Stimulated activated CD4-positive, alpha-beta T cell treated with anti-CD3 and anti-CD28 coated beads, Interleukin-12 subunit alpha, Interleukin-12 subunit beta, amount 100 ng/mL, for 4 hours (primary cell): ENCODE measurements at places on chromosomes 5 and 9.

DNA sequence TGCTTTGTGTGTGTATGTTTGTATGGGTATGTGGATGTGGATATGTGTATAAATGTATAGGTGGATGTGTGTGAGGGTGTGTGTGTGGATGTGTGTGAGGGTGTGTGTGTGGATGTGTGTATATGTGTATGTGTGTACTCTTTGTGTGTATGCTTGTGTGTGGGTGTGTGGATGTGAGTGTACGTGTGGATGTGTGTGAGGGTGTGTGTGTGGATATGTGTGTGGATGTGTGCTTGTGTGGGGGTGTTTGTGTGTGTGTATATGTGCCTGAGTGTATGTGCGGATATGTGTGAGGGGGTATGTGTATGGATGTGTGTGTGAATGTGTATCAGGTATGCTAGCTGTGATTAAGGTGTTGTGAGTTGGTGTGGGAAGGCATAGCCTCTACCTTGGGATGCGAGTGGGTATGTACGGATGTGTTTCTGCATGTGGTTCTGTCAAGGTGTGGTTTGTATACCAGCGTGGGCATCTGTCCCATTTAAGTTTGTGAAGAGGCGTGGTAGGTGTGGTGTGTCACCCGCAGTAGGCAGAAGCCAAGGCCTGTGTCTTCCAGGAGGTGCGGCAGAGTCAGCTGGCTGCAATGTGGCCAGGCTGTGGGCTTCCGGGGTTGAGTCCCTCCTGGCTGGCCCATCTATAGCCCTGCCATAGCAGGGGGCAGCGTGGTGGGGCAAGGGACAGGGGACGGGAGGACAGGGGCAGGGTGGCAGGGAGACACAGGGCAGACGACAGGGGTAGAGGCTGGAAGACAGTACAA, 155.8 kb downstream of the DAB2IP start:
- DNase-seq: no peak

DNA sequence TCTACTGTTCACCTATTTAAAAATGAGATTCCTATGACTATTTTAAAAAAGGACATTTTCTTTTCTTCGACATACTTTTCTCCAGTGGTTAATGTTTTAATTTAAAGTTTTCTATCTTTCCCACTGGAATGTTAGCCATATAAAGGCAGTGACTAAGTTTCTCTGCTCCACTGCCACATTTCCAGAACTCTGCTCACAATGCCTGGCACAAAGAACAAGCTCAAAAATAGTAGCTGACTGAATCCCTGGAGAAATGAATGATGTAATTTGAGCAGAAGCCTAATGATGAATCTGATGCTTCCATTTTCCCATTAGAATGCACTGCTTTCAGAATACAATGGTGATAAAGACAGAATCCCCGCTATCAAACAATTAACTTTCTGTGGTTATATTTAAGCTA, 817.8 kb downstream of the MTRR start:
- no peak for DNase-seq

GRCh38 chr9:37405764-37406380, 16.6 kb upstream of the GRHPR start:
- no peak for DNase-seq

DNA sequence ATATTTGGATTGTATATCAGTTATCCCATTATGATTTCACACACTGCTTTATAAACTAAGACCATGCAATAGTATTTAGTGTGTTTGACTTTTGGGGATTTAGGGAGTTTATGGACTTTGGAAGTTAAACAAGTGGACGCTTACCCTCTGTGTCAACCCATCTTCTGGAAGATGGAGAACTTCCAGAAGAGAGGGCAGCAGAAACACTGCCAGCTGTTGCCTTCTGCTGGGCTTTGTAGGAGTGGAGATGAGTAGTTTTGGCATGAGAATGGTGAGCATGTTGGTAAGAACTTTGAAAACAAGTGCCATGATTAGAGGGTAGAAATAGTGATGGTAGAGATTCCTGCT, 2.2 kb downstream of the DNAJC25 start:
- no peak for DNase-seq

DNA sequence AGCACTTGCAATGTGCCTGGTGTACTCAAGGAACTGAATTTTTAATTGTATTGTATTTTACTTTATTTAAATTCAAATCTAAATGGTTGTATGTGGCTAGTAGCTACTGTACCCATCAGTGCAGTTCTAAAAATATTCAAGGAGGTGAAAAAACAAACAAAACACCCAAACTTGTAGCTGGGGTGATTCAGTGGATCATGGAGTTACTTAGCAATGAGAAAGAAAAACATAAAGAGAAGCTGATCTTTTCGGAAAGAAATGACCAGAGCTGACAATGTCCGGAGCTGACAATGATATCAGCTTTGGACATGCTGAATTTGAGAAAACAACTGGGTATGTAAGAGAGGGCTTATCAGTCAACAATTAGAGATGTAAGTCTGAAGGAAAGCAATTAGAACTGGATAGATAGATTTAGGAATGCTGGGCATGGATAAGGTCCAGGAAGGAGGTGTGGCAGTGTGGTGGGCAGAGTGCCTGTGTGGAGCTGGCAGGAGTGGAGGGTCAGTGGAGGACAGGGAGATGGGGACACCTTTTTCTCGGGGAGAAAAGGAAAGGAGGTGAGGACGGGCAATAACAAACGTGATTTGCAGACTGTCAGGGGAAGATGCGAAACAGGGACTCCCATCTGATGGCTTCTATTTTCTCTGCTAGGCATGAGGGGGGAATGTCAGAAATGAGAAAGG, 113.2 kb downstream of the DCP2 start:
- no peak for DNase-seq

DNA sequence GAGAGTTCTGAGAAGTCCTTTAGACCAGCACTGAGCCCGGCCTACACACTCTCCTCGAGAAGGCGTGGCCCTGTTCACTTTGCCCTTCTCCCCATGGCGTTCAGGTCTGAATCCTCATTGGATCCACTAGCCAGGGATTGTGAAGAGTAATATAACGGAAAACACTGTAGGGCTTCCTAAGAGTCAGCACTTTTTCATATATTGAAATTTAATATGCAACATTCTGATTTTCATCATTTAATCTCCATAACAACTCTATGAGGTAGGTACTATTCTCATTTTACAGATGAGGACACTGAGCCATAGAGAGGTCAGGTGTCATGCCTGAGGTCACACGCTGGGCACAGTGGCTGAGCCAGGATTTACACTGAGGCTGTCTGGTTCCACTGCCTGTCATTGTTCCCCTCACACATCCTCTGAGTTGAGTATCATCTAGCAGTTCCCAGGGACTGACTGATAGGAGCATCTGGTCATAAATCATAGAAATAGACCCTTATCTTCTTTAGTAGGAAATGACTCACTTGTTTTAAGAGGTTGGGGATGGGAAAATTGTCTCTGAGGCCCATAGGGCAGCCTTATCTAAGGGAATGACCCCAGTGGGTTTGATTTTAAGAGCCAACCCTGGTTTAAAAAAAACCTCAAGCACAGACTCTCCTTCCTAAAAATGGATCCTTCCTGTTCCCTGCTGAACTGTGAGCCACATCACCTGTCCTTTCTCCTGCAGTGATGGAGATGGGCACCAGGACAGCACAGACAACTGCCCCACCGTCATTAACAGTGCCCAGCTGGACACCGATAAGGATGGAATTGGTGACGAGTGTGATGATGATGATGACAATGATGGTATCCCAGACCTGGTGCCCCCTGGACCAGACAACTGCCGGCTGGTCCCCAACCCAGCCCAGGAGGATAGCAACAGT, 41.2 kb downstream of the THBS4 start:
- no peak for DNase-seq

DNA sequence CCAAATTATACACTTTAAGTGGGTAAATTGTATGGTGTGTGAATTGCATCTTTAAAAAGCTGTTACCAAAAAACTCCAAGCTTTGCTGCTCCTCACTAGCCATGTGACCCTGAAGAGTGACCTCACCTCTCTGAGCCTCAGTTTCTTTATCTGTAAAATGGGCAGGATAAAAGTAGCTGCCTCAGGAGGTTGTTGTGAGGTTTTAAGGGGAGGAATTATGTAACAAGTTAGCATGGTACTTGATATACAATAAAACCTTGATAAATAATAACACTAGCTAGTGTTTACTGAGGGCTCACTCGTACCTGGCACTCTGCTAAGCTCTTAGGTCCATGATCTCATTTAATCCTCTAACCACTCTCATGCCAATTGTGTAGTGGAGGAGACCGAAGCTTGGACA, 19.0 kb upstream of the PHF19 start:
- DNase-seq: no peak

GRCh38 chr5:58080573-58080972, 379.3 kb downstream of the PLK2 start:
- DNase-seq: no peak

DNA sequence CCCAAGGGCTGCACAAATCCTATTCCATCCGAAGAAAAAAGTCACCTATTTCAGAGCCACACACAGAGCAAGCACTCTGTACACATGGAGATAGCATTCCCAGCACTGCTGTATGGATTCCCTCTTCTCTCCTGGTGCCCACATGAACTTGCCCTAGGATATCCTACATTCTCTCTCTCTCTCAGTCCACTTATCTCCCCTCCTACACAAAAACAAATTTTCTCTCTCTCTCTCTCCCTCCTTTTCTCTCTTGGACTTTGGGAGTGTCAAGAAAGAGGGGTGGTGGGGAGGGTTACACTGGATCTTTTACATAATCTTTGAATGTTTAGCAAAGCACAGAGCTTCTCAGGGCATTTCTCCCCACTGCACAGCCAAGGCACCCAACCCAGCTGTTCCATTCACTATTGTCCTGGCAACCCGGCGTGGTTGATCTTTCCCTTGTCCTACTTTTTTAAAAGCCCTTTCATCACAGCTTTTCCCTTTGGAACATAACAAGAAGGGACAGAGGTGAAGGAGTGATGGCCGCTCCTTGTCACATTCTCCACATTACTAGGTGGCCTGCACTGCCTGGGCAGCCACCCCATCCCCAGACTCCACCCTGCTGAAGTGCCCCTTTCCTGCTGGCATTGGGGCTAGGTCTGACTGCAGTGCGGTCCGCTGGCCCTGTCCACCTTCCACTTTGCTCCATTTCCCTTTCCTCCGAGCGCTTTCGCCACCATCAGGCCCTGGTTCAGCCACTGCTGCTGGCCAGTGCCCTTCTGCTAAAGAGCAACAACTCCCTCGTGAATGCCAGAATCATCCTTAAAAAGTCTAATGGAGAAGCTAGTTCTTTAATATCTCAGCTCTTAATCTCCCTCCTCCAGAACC, 22.2 kb upstream of the SLC1A3 start:
- no peak for DNase-seq

DNA sequence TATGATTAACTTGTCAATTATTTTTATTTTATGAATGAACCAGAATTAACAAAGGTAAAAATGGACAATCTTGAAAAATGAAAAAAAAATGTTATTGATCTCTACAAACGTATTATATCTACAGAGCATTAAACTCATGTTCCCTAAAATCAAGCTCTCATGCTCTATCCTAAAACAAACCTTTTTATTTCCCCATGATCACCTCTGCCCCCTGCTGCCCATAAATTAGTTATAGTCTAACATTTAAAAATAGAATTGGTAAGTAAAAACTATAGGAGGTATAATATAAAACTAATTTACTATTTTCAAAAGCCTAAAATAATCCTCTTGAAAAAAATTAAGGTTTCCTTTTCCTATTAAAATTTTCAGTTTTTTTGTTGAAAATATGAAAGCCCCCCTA, 168.0 kb upstream of the POU5F2 start:
- DNase-seq: no peak

GRCh38 chr5:84430863-84431663, 46.4 kb upstream of the EDIL3 start:
- DNase-seq: no peak

- no peak for DNase-seq
Measured at GRCh38 chr5:171969288-171969880, 37.1 kb downstream of the FBXW11 start.

DNA sequence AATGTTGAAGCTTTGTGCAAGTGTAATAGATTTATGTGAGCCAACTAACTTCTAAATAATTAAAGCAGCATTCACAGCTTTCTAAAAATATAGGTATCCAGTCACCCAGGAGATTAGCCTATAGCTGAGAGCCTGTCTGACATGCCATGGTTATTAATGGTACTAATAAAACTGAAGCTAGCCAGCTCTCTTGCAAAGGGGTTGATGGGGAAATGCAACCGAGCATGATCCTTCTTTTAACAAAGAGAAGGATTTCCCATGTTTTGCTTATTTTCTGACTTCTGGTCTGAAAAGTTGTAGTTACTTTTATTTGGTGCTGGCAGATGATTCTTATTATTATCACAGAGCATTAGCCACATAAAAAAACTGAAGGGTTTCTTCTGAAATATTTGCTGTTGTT, 488.7 kb upstream of the CYLC2 start:
- DNase-seq: no peak

- DNase-seq: no peak
Measured at GRCh38 chr9:133090187-133090586, 28.4 kb downstream of the CEL start.

DNA sequence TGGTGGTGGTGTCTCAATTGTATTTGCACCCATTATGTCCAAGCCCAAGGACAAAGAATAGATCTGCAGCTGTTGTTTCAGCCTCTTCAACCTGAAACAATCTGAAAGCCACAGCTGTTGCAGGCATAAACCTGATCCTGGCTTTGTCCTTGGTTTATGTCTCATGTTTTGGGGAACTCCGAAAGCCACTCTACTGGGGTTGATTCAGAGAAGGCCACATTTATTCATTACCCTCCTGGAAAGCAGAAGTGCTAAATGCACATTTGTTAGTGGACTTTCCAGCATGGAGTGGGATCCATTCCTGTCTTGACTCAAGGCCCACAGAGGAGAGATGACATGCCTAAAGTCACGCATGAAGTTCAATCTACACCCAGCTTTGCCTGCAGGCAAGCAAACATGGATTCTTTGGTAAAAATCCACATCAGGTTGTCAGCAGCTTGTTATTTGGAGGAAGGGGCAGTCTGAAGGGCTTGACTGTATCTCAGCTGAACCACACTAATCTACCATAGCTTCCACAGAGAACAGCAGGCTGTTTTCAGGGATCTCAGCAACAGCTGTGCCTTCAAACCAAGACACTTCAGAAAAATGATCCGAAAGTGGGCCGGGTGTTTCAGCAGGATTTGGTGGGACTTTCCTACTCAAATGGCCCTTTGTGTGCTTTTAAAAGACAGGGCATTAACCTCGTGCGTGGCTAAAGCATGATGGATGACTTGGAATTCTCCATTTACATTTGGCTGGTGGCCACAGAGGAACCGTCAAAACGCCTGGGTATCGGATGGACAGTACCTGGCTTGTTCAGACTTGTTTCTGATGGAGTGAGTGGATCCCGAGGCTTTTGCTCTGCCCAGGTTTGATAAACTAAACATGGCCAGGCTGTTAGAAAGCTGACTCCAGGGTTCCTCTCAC, 36.2 kb upstream of the ADAM19 start:
- DNase-seq: no peak

- DNase-seq: no peak
Measured at GRCh38 chr5:157944077-157944633, 85.2 kb upstream of the CLINT1 start.

GRCh38 chr5:86038566-86038965, 579.2 kb upstream of the COX7C start:
- DNase-seq: no peak

- DNase-seq: no peak
Measured at GRCh38 chr9:105389796-105390195, 58.0 kb upstream of the FSD1L start.

GRCh38 chr5:9781890-9782289, 151.7 kb upstream of the TAS2R1 start:
- no peak for DNase-seq
